ENCODE measurements at places on chromosomes 12 and 14. TPM values are rescaled to one million over a fixed set of nuclear protein-coding genes. Genes with fewer than 3 reads are reported as not detected.

The LTA4H gene
- total RNA-seq, result 49.9 TPM

The CKB gene
- total RNA-seq, result 8.8 TPM

The SMIM41 gene
- not detected for total RNA-seq

The TDRD9 gene
- total RNA-seq, result not detected

The CD4 gene
- 5.4 TPM for total RNA-seq

The TPH2 gene
- not detected for total RNA-seq

The C12orf50 gene
- total RNA-seq, result not detected

The EPS8 gene
- total RNA-seq, result 38.4 TPM

The CBLN3 gene
- 0.72 TPM for total RNA-seq

The KRT71 gene
- not detected for total RNA-seq

The AP5M1 gene
- 32.1 TPM for total RNA-seq

The FAM216A gene
- 26.7 TPM for total RNA-seq

The GPR162 gene
- 1.8 TPM for total RNA-seq

The HOXC13 gene
- 0.78 TPM for total RNA-seq

The RFX4 gene
- not detected for total RNA-seq

DNA sequence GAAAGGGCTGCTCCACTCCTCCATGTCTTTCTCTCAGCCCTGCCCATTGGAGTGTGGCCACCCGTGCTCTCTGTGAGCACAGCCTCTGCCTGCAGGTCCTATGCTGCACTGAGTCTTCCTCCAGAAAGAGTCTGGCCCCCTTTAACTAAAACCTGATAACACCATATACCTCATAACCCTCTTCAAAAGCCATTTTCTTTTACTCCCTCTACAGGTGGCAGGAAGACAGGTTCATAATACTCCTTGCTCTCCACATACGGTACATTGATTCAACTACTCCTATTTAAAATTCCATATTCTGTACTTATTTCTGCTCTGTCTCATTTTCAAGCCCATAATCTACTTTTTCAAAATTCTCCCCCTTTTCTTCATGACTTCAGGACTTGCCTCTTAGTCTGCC, 144.0 kb downstream of the HELB start:
- no peak for DNase-seq

GRCh38 chr14:29755311-29756018, 172.2 kb downstream of the PRKD1 start:
- no peak for DNase-seq

GRCh38 chr12:44775901-44776300, 100.2 kb downstream of the NELL2 start:
- no peak for DNase-seq

- DNase-seq, result no peak
Measured at GRCh38 chr14:102201353-102201738, 61.6 kb downstream of the WDR20 start.

- no peak for DNase-seq
Measured at GRCh38 chr14:24828486-24828885, 194.5 kb upstream of the GZMB start.

- DNase-seq, result peak; percentile 85
Measured at GRCh38 chr12:19382111-19382526, 57.2 kb upstream of the AEBP2 start.

GRCh38 chr12:75823475-75823874, 208.1 kb downstream of the PHLDA1 start:
- DNase-seq, result no peak

GRCh38 chr14:72942934-72943333, 16.7 kb downstream of the DCAF4 start:
- DNase-seq, result no peak

- DNase-seq, result no peak
Measured at GRCh38 chr14:29712601-29713000, 215.0 kb downstream of the PRKD1 start.

DNA sequence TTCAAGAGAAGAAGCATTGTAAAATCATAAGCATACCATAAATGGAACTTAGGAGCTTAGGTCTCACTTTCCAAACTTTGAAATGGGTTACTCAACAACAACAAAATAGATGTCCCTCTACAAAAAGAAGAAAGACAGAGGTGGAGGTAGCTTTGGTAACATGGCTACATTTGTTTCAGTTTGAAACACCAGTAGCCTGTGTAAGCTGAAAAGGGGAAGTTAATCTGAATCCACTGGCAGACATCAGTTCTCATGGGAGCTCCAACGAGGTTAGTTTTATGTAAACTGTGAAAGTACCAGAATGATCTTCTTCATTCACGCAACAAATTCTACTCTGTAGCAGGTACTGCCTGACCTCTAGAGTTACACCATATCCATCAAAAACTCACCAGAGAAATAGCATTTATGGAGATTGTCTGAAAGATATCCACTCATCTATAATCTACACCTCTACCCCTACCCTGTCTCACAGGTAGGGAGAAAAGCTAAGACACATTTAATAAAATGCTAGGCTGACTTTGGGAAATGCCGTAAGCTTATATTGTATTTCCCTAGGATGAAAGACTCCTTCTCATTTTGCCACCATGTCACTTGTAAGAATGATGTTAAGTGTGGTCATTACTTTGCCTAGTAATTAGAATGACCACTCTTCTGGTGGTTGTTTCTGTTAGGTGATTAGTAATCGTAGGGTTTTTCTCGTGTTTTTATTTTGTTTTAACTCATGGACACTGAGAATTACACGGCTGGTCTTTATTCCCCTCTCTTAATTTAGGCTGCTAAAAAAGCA, 224.1 kb downstream of the ASCL1 start:
- DNase-seq, result no peak

DNA sequence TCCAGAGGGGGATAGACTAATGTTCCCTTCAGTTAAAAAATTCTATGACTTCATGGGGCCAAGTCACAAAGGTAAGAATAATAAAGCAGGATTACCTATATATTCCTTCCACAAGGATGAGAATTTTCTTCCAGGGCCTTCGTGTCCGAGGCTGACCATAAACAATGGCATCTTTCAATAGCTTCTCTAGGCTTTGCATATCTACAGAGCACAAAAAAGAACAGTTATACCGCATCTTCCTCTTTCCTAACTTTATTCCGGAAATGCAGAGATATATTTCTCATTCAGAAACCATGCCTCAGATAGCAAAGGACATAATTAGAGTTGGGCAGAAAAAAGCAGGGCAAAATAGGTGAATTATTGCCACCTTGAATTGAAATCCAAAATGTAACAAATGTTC, 58.3 kb upstream of the ISM2 start:
- DNase-seq, result no peak

DNA sequence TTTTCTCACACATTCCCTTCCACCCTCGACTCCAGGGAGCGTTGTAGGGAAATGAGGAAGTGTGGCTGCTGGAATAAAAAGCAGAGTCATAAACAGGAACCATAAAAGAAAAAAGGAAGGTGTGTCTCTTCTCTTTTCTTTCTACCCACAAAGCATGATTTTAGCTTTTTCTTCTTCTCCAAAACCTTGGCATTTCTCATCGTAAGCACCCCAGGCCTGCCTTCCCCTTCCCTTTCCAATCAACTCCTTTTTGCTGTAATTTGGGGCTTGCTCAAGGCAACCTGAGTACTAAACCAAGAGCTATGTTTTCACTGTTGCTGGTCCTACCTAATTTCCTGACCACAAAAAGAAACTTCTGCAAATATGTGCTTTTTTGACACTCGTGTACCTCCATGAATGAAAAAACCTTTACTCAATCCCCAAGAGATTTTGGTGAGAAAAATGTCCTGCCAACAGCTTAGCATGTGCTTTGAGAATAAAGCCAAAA, 9.2 kb downstream of the PLBD1 start:
- no peak for DNase-seq

- DNase-seq, result no peak
Measured at GRCh38 chr14:100325231-100325632, 2.1 kb downstream of the SLC25A47 start.

GRCh38 chr12:60172266-60173211, 576.7 kb downstream of the SLC16A7 start:
- no peak for DNase-seq

- DNase-seq, result no peak
Measured at GRCh38 chr14:80316441-80316840, 105.1 kb upstream of the DIO2 start.

DNA sequence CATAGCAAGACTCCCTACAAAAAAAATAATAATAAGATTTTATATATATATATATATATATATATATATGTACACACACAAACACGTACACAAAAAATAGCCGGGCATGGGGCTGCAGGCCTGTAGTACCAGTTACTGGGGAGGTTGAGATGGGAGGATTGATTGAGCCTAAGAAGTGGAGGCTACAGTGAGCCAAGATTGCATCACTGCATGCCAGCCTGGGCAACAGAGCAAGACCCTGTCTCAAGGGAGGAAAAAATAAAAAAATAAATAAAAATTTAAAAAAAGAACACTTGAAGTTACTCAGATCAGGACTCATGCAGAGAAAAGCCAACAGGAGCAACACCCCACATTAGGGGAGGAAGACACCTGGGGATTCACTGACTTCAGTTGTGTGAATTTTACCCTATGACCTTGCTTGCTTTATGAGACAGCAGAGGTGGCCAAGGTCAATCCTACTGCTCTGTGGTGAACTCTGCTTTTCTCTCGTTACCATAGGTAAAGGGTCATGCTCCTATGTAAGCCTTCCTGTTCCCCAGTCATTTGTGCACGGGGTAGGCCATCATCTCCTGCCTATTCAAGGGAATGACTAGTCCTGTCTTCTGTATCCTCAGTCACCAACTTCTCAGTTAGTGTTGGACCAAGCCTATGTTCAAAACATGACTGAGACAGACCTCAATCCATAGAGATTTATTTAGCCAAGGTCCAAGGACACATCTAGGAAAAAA, 1119.8 kb upstream of the TMEM132C start:
- no peak for DNase-seq

DNA sequence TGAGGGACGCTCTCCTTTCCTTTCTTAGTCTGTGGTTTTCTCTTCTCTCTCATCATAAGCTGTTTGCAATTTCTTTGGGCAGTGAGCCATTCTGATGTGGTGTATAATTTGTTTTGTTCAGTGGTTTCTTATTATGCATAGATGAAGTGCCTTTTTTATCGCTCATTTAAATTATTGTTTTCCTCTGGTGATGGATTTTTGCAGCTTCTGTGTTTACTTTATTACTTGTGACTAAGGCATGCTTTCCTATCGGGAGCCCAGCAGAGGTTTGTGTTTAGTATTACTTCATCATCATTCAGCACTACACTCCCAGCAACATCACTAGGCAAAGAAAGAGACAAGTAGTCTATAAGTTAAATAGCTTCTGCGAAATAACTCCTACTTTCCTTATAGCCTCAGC, 586.6 kb upstream of the NOVA1 start:
- DNase-seq, result no peak

DNA sequence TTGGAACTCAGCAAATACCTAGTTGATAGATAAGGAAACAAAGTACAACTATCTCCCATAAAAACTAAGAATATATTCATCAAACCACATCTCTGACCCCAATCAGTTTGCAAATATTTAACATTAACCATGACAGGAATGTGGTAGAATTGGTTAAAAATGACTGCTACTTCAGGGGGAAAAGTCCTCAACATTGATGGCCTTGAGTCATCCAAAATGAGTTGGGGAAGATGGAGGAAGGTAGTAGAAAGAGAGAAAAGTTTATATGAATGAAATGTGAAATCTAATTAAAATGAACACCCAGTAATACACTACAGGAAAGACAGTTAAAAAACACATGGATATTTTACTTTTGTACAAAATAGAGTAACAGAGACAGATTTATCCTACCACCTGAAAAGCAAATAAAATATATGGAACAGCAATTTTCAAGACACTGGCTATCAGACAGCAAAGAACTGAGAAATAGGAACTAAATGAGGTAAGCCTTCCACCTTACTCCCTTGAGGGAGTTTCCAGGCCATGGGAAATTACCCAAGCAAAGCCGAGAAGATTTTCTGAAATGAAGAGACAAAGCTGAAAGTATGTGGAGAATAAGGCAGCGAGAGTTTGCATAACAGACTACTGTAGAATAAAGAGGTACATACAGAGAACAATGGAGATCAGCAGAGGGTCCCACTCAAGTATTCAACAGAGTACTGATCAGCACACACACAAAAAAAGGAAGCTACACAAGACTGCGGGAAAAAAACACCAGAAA, 49.6 kb downstream of the TC2N start:
- no peak for DNase-seq

DNA sequence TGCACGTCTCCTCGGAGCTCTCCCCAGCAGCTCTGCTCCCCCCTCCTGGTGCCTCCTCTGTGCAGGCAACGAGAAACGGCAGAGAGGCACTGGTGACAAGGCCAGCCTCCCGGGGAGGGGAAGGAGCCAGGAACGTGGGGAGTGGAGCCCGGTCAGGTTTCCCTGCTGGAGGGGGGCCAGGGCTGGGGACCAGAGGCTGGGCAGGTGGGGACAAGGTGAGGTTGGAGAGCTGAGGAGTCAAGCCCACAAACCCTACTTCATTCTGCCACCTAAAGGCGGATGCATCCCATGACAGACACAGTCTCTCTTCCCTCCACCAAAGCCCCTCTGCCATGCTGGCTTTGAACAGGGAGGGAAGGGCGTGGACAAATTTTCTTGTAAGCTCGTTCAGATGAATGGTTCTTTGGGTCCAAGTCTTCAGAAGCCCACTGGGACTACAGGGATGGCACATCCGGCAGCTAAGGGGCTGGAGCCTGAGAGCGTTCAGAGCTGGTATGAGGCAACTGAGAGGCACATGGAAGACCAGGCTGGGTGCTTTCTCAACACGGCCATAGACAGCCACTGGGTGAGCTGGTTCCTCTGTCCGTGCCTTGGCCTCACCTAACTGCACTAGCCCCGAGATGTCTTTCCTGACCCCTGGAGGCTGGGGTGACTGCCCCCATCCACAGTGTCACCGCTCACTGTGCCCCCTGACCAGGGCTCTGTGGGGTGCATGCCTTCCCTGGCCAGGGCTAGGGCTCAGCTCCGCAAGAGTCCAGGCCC, 105.9 kb downstream of the RBM19 start:
- no peak for DNase-seq

Data from RPMI7951 (cell line).